Liver (tissue), 10 donors: ENCODE measurements at places on chromosomes 16 and 17. TPM values are rescaled to one million over a fixed set of nuclear protein-coding genes. Genes with fewer than 3 reads are reported as not detected.
A peak's percentile ranks its signal among the peaks of the same experiment; 100 is the strongest.

DNA sequence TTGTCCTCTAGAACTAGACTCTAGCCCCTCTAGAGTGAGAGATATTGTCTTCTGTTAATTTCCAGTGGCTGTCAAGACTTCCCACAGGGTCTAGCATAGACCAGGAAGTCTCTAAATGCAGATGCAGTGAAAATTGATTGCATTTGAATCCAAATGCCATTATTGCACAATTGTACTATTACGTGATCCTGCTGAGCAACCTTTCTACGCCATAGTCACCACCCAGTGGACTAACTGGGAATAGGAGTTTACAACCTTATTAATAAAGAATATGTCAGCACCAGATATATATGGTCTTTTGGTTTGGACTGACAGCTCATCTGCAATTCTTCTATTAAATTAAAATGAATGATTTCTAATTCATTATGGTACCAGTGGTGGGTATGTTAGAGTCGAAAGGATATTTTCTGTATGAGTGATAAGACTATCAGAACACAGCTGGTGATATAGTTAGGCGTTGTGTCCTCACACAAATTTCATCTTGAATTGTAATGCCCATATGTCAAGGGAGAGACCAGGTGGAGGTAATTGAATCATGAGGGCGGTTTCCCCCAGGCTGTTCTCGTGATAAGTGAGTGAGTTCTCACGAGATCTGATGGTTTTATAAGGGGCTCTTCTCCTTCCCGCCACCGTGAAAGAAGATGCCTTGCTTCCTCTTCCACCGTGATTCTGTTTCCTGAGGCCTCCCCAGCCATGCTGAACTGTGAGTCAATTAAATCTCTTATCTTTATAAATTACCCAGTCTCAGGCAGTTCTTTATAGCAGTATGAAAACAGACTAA lies 138.9 kb upstream of the CA10 start:
- DNase-seq, result no peak
- no peaks in the 10 kb centered on the region for H3K4me1 ChIP-seq
- no peaks in the 10 kb centered on the region for H3K27me3 ChIP-seq
- no peak overlapping the region for H3K27ac ChIP-seq
- no peak overlapping the region for H3K4me3 ChIP-seq

GRCh38 chr17:14143688-14144087 lies 74.4 kb downstream of the COX10 start:
- H3K4me3 ChIP-seq, result no peak overlapping the region
- H3K36me3 ChIP-seq, result no peaks in the 10 kb centered on the region
- DNase-seq, result no peak
- no peaks in the 10 kb centered on the region for H3K4me1 ChIP-seq

GRCh38 chr17:1302761-1303160 lies 23.3 kb downstream of the TRARG1 start:
- peaks cover 2% of the 10 kb centered on the region for H3K27me3 ChIP-seq
- H3K36me3 ChIP-seq, result no peaks in the 10 kb centered on the region
- H3K27ac ChIP-seq, result no peak overlapping the region

DNA sequence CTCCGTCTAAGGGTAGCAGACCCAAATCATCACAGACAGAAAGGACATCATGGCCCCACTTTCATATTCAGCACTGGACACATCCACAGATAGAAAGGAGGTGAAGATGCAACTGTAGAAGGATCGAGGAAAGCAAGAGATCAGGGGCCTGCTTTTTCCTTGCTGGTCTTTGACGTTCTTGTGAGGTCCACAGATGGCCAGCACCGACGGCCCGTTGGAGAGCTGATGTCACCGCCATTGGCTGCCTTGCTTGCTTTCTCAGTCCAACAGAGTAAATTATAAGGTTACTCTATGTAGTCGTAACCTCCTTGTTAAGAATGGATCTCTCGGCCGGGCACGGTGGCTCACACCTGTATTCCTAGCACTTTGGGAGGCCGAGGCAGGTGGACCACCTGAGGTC lies 5.1 kb upstream of the RBFOX3 start:
- no peak overlapping the region for H3K27ac ChIP-seq
- no peaks in the 10 kb centered on the region for H3K36me3 ChIP-seq
- no peak overlapping the region for H3K4me3 ChIP-seq
- peaks cover 6% of the 10 kb centered on the region for H3K27me3 ChIP-seq

DNA sequence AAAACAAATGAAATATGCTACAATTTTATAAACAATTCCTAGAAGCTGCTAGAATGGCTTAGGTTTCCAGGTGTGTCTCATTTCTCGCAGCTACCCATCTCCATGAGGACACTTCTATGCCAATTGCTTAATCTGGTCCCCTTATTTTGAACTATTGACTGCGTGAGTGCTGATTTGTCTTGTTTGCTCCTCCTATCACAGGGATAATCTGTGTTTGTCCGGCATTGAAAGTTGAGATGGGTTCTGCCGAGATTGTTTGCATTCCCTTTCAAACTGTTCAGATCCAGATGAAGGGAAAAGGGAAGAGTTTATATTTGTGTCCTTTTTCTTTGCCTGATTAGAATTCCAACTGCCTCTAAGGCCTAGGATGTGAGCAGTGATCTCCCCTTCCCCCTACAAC lies 21.7 kb upstream of the COX10 start:
- H3K4me1 ChIP-seq, result peaks cover 6% of the 10 kb centered on the region
- no peak overlapping the region for H3K27ac ChIP-seq
- no peak overlapping the region for H3K4me3 ChIP-seq
- no peaks in the 10 kb centered on the region for H3K36me3 ChIP-seq

GRCh38 chr17:6346156-6346786 lies 88.7 kb downstream of the AIPL1 start:
- DNase-seq, result no peak
- H3K27me3 ChIP-seq, result peaks cover 8% of the 10 kb centered on the region
- no peak overlapping the region for H3K4me3 ChIP-seq
- no peaks in the 10 kb centered on the region for H3K4me1 ChIP-seq
- H3K36me3 ChIP-seq, result no peaks in the 10 kb centered on the region

DNA sequence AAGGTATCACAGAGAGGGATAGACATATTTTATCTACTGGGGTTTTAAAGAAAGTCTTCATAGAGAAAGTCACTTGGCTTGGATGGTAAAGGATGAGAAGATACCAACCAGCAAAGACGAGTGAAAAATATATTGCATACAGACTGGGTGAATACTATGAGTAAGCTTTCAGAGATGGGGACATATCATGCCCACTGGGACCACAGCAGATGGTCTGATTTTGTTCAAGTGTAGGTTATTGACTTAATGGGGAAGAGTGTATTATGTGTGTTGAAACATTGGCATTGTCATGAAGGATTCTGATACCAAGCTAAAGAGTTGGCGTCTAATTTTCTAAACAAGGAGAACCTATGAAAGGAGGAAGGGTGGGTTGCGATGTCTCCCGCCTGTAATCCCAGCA lies 13.8 kb upstream of the MMD start:
- H3K27ac ChIP-seq, result no peak overlapping the region
- H3K4me3 ChIP-seq, result no peak overlapping the region
- H3K27me3 ChIP-seq, result no peaks in the 10 kb centered on the region
- H3K4me1 ChIP-seq, result peaks cover 2% of the 10 kb centered on the region

GRCh38 chr17:34369571-34369970 lies 6.5 kb upstream of the CCL1 start:
- no peak overlapping the region for H3K4me3 ChIP-seq
- DNase-seq, result no peak
- no peaks in the 10 kb centered on the region for H3K27me3 ChIP-seq
- H3K4me1 ChIP-seq, result peaks cover 19% of the 10 kb centered on the region
- H3K36me3 ChIP-seq, result no peaks in the 10 kb centered on the region

GRCh38 chr16:17555176-17555575 lies 84.4 kb upstream of the XYLT1 start:
- no peaks in the 10 kb centered on the region for H3K27me3 ChIP-seq
- no peak overlapping the region for H3K4me3 ChIP-seq
- H3K36me3 ChIP-seq, result no peaks in the 10 kb centered on the region
- H3K4me1 ChIP-seq, result no peaks in the 10 kb centered on the region
- DNase-seq, result no peak
- no peak overlapping the region for H3K27ac ChIP-seq

GRCh38 chr17:7523033-7523432 lies 25.8 kb upstream of the TNFSF12 start:
- no peaks in the 10 kb centered on the region for H3K4me1 ChIP-seq
- no peak for DNase-seq
- no peaks in the 10 kb centered on the region for H3K27me3 ChIP-seq
- H3K36me3 ChIP-seq, result no peaks in the 10 kb centered on the region
- no peak overlapping the region for H3K4me3 ChIP-seq

DNA sequence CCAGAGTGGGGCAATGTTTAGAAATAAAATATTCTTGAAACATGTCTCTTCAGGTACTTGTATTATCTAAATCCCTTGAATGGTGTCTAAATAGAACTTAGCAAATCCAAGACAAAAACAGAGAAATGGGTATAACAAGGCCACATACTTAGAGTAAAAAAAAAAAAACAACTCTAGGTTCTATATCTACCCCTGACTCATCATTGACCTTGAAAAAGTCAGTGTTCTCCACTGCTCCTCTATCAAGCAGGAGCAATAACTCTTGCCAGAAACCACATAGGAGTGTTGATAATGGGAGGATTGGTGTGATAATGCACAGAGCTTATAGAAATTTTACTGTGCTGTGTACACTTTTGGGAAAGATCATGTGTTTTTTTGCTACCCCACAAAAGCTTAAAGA lies 296.6 kb upstream of the PMFBP1 start:
- H3K27ac ChIP-seq, result no peak overlapping the region
- H3K36me3 ChIP-seq, result no peaks in the 10 kb centered on the region
- H3K4me3 ChIP-seq, result no peak overlapping the region
- no peaks in the 10 kb centered on the region for H3K4me1 ChIP-seq
- H3K27me3 ChIP-seq, result no peaks in the 10 kb centered on the region

DNA sequence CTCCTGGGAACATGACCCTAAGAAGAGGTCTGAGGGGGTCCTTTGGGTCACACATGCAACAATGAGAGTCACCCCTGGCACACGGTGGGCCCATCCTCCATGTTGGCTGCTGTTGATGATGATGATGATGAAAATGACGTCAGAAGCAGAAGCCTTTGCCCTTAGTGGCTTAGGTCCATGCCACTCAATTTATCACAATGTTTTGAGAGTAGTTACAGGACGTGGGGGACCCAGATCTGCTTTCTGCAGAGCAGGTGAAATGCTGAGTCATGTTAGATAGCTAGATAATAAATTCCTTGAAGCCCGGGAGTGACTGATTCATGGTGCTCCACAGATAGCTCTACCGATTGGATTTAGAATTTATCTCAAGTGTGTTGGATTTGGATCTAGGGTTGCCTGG lies 53.9 kb downstream of the VPS35L start:
- peaks cover 32% of the 10 kb centered on the region for H3K36me3 ChIP-seq
- DNase-seq, result no peak
- H3K27ac ChIP-seq, result no peak overlapping the region
- no peak overlapping the region for H3K4me3 ChIP-seq
- no peaks in the 10 kb centered on the region for H3K27me3 ChIP-seq

DNA sequence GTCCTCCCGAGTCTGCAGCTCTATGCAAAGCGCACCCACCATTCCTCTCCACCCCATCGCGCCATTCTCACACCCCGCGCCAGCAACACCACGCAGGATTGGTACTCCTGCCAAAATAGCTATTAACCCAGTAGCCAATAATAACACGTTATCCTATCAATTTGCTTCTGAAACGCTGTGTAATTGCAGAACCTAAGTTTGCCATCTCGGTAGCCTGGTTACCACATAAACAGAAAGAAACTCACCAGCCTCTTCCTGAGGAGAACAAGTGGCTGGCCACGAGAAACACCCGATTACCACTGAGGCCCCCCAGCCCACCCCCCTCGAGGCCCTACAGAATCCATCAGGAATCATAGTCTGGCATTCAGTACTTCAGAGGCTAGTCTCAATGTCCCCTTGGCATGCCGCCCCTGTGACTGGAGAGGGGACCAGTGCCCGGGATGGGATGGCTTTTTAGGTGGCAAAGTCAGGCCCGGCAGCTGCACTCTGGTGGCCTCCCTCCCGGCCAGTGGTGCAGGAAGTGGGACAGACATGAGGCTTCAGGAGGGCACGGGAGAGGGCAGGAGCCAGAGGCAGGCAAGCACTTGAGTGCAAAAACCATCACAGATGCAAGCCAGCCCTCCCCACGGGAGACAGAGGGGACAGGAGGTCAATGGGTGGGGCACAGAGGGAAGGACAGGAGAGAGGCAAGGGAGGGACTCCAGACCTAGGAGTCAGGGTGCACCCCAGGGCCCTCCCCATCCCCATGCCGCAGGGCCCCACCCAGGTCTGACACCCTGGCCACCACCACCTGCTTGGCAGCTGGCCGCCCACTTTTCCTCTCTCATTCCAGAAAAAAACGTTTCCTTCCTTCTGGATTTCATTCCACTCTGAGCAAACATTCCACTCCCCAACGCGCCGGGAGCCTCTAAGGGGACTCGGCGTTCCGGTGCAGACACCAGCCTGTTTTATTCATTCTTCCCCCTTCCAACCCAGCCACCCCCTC lies 192.5 kb downstream of the ZNF423 start:
- H3K4me3 ChIP-seq, result no peak overlapping the region
- H3K4me1 ChIP-seq, result no peaks in the 10 kb centered on the region
- H3K27ac ChIP-seq, result no peak overlapping the region
- no peaks in the 10 kb centered on the region for H3K27me3 ChIP-seq

- H3K4me3 ChIP-seq, result no peak overlapping the region
- no peak overlapping the region for H3K27ac ChIP-seq
- H3K4me1 ChIP-seq, result no peaks in the 10 kb centered on the region
- no peaks in the 10 kb centered on the region for H3K27me3 ChIP-seq
- DNase-seq, result peak; percentile 35
Measured at GRCh38 chr17:50266384-50267073, 7.7 kb upstream of the TMEM92 start.

DNA sequence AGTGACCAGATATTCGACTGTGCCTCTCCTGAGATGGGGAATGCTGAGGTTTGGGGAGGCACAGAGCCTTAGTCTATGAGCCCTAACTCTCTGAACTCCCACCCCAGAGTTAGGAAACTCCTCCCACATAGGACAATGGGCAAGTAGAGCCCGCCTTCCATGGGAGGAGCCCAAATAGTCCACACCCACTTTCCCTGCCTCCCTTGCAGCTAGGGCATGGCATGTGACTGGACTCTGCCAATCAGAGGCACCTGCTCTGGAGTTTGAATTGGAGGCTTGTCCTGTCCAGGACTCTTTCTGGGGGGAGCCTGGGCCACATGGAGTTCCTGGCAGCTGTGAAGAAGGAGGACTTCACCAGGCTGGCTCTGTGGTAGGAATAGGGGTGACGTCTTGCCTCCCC lies 48.4 kb downstream of the SOCS1 start:
- no peak overlapping the region for H3K27ac ChIP-seq
- no peak overlapping the region for H3K4me3 ChIP-seq
- H3K36me3 ChIP-seq, result no peaks in the 10 kb centered on the region
- H3K27me3 ChIP-seq, result no peaks in the 10 kb centered on the region
- no peaks in the 10 kb centered on the region for H3K4me1 ChIP-seq

- H3K36me3 ChIP-seq, result no peaks in the 10 kb centered on the region
- no peak overlapping the region for H3K4me3 ChIP-seq
- no peak for DNase-seq
- H3K4me1 ChIP-seq, result no peaks in the 10 kb centered on the region
- H3K27me3 ChIP-seq, result no peaks in the 10 kb centered on the region
- no peak overlapping the region for H3K27ac ChIP-seq
Measured at GRCh38 chr17:73731733-73732132, 87.5 kb upstream of the SDK2 start.

- H3K36me3 ChIP-seq, result no peaks in the 10 kb centered on the region
- no peaks in the 10 kb centered on the region for H3K4me1 ChIP-seq
- DNase-seq, result no peak
- H3K27ac ChIP-seq, result no peak overlapping the region
Measured at GRCh38 chr16:73544826-73545225, 496.9 kb upstream of the ZFHX3 start.

KCNG4 gene
- not detected for total RNA-seq

ACSM2B gene
- 852 TPM for total RNA-seq

CACNG5 gene
- total RNA-seq, result not detected

FBXL19 gene
- 3.0 TPM for total RNA-seq

SP6 gene
- 0.09 TPM for total RNA-seq

NUDT7 gene
- 25.1 TPM for total RNA-seq

TP53TG3B gene
- not detected for total RNA-seq

SCIMP gene
- 3.9 TPM for total RNA-seq

NPB gene
- 0.84 TPM for total RNA-seq

GNGT2 gene
- 0.23 TPM for total RNA-seq

HSF5 gene
- 0.17 TPM for total RNA-seq

LIMD2 gene
- total RNA-seq, result 24.2 TPM

TOM1L1 gene
- total RNA-seq, result 119 TPM

KRTAP1-5 gene
- total RNA-seq, result not detected
